ENCODE measurements at places on chromosomes 16 and 17.

GRCh38 chr17:66789093-66789492, 45.8 kb upstream of the CACNG5 start:
- DNase-seq: no peak

- no peak for DNase-seq
These were observed 29.4 kb downstream of the RPH3AL start for GRCh38 chr17:323181-323580.

DNA sequence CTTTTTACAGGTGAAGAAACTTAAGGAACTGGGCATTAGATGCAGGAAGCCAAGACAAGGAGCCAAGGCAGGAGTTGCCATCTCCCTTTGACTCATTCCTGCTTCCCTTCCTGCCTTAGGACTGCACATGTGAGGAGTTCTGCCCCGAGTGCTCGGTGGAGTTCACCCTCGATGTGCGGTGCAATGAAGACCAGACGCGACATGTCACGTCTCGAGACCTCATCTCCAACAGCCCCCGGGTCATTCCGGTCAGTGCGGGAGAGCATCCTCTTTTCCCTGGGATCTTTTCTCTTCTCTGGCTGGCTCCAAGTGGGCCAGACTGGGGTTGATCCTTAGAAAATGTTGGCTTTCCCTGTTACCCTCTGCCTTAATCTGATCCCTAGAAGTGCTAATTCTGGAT, 6.6 kb downstream of the POLR2C start:
- no peak for DNase-seq

DNA sequence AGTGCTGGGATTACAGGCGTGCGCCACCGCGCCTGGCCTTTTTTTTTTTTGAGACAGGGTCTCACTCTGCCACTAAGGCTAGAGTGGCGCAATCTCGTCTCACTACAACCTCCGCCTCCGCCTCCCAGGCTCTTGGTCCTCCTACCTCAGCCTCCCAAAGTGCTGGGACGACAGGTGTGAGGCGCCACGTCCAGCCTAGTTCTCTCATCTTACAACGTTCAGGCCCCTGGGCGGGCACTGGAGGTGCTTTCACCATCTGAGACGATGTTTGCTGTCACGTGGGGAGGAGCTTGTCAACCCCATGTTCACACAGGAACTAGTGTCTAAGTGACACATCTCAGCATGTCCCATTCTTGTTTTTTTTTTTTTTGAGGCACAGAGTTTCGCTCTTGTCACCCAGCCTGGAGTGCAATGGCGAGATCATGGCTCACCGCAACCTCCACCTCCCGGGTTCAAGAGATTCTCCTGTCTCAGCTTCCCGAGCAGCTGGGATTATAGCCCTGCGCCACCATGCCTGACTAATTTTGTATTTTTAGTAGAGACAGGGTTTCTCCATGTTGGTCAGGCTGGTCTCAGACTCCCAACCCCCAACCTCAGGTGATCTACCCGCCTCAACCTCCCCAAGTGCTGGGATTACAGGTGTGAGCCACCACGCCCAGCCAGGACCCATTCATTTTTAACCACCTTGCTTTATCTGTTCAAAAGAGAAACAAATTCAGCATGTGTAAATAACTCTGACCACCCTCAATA, 5.2 kb upstream of the FANCA start:
- no peak for DNase-seq

- no peak for DNase-seq
These were observed 4.9 kb upstream of the STAT5A start for GRCh38 chr17:42283241-42284023.

DNA sequence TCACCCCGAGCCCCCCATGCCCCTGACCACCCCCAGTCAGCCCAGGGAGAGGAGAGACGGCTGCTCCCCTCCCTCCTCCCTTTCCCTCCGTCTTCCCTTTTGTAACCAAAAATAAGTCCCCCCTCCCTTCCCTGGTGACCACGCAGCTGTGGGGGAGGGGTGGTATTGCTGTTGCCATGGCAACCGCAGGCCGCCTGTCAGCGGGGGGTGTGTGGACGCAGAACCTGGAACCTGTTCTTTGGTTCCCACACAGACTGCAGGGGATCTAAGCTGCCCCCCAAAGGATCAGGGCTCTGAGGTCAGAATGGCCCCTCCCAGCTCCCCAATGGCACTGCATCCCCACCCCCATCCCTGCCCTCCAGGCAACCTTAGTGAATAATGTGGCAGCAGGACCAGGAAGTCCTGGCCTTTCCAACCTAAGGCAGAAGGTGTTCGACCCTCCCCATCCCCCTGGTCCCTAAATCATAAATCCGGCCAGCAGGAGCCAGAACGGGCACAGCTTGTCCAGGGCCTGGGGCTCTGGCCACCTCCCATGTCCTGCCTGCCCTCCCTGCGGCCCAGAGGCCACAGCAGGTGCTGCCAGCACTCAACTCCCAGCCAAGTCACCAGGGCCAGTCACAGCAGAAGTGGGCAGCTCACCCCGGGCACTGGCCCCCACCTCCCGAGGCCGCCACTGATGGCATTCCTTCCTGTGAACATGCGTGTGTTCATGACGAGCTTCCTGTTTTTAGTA, 12.0 kb downstream of the CA4 start:
- DNase-seq: no peak

DNA sequence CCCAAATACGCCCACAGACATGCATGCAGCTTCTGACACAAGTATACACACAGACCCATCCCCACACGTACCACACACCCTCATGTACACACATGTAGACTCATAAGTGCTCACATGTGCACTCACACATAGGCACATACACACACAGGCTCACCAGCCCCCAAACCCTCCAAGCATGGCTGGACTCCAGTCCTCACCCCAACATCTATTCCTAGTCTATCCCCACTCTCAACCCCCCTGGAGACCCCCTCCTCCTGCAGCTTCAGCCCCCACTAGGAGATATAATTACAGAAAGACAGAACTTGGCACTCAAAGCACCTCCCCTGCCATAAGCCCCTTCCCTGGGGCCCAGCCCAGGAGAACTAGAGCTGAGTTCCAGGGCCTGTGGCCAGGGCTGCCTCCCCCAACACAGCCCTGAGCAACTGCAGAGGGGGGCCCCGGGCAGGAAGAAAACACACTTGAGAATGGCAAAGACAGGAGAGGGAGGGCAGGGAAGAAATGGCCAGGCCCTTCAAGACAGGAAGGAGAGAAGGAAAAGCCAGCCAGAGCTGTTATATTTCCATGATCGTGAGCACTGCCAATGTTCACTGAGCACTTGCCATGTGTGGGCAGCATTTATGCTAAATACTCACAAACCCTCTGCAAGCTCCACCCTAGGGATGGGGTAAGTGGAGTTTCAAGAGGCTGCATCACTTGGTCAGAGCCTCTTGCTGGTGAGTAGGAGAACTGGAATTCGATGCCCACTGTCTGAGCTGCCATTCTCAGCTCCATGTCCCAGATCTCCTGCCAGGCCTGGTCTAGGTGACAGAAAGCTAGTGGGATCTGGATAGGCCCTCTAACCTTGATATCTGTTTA, 224.5 kb downstream of the ZNF423 start:
- no peak for DNase-seq

DNA sequence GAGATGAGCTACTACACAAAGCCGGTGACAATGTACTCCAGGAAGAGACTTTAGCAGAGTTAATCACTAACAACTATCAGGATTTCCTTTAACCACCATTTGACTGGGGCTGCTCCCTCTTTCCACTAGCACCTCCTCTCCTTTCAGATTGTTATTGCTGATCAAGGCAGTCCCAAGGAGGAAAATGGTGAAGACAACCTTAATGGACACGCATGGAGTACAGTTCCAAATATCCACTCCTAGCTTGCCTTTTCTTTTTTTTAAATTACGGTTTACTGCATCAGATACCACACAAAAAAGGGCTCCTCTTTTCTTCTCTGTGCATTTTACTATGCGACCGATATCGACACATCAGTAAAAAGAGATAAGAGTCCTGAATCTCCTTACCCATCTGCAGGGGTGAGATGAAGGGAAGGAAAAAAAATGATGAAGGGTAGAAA, 30.9 kb downstream of the FAM222B start:
- no peak for DNase-seq

- DNase-seq: no peak
These were observed 136.0 kb upstream of the IRX3 start for GRCh38 chr16:54422569-54422978.

- DNase-seq: no peak
These were observed 8.2 kb downstream of the ITGAM start for GRCh38 chr16:31268033-31268365.

DNA sequence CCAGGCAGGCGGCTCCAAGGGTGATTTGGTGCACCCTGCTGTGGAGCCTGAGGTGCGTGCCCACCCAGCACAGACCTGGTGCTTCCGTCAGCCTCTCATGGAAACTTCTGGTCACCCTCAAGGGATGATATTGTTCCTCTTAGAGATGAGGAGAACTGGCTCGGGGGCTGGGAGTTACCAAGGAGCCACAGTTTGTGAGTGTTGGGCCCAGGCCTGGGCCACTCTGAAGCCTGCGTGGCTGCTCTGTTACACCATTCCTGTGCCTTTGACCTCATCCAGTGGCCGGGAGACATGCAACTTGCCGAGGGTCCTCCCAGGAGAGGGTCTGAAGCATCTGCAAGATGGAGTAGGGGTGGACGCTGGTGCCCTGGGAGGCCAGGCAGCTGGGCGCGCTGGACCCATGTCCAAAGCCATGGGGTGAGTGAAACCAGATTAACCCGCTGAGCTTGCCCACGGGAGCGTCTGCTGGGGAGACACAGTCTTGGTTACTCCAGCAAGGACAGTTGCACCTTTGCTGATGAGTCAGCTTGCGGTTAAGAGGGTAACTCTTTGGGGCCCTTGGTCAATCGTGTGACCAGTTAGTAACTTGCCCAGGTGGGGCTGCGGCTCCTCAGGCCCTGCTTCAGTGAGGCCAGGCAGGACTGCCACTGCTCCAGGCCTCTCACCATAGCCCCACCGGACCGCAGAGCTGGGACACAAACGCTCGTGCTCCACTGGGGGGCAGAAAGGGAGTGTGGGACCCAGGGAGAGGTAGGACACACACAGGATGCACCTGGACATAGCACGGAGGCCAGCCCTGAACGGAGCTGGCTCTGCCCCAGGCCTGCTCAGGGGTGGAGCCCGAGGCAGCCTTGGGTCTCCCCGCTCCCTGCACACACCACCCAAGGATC, 7.5 kb downstream of the C16orf90 start:
- no peak for DNase-seq

DNA sequence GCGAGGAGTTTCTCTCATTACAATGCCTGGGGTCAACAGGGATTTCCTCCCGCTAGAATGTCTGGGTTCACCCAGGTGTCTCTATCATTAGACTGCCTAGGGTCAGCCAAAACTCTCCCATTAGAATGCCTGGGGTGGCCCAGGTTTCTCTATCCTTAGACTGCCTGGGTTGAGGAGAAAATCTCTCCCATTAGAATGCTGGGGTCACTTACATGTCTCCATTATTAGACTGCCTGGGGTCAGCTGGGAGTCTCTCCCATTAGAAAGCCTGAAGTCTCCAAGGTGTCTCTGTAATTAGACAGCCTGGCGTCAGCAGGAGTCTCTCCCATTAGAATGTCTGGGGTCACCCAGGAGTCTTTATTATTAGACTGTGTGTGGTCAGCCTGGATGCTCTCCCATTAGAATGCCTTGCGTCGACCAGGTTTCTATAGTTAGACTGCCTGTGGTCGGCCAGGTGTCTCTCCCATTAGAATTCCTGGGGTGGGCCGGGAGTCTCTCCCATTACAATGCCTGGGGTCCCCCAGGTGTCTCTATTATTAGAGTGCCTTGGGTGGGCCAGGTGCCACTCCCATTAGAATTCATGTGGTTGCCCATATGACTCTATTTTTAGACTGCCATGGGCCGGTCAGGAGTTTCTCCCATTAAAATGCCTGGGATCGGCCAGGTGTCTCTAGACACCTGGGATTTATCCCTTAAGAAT, 2272.1 kb downstream of the TP53TG3F start:
- DNase-seq: no peak

DNA sequence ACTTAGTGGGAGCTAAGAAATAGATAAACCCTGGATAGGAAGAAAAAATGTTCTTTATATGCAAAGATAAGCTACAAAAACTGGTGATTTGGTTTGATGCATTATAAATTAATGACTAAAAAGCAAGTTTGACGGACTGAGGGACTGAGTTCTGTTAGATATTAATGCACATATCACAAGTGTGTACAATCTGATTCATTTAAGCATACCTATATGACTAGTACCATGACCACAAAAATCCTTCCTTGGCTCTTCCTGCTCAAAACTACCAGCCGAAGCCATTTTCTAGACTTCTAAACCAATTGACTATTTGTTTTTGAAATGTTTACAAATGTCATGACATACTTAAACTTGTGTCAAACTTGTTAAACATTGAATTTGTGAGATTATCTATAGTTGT, 374.5 kb upstream of the MON1B start:
- DNase-seq: no peak

- DNase-seq: no peak
These were observed 14.9 kb upstream of the DHRS11 start for GRCh38 chr17:36576793-36577192.

DNA sequence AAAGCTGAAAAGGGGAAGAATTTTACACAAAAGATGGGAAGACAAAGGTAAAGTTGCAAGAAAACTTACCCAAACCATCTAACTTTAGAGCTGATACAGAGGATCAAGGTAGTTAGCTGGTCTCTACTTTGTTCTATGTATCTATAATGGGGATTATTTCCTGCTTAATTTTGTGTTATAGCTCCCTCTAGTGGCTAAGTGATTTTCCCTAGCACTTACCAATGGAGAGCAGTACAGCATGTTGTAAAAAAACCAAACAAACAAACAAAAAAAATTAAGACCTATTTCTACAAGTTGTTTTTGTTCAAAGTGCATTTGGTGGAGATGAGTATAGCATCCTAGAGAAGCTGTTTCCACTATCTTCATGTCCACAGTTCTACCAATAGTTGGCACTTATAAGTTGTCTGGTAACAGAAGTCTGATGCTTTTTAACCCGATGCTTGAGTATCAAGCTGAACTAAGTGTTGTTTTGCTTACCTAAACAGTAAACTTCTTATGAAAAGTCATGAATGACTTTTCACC, 7.5 kb downstream of the SRSF1 start:
- DNase-seq: no peak

DNA sequence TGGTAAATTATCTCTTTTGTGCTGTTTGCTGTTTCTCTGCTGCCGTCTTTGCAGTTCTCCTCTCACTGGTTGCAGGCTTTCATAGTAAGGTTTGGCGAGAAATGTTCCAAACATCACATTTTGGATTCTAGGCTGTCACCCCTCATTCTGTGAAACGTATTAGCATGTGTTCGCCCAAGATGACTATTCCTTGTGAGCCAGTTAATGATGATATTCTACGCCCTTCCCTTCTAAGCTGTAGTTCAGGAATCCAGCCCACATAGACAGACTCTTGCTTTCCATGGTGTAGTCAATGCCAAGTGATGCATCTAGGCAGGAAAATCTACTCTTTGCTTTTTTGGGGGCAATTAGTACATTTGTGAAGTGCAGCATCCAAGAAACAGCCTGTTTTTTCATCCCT, 14.4 kb downstream of the UBFD1 start:
- DNase-seq: no peak

- DNase-seq: no peak
These were observed 160.0 kb downstream of the MAP2K6 start for GRCh38 chr17:69574257-69575197.

- no peak for DNase-seq
These were observed 15.5 kb downstream of the CX3CL1 start for GRCh38 chr16:57387598-57388354.
